WERI-Rb-1 (cell line): ENCODE measurements at places on chromosomes 7 and 10.

- no peak for DNase-seq
These were observed 20.5 kb downstream of the NOM1 start for GRCh38 chr7:156969972-156970420.

DNA sequence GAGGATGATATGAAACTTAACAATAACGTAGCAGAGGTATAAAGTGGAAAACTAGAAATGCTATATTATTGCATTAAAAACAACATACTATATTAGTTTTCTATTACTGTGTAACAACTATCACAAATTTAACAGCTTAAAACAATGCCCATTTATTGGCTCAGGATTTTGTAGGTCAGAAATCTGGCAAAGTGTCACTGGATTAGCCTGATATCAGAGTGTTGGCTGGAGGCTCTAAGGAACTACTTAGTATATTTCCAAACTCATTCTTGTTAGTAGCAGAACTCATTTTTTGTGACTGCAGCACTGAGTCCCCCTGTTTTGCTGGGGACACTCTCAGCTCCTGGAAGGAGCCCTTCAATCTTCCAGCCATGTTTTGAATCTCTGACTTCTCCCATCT is 306.8 kb downstream of the ETV1 start:
- no peak for DNase-seq

GRCh38 chr10:69839696-69840345 is 38.1 kb downstream of the COL13A1 start:
- peak; percentile 38 for DNase-seq

GRCh38 chr10:74061104-74061503 is 63.2 kb downstream of the VCL start:
- DNase-seq = no peak

DNA sequence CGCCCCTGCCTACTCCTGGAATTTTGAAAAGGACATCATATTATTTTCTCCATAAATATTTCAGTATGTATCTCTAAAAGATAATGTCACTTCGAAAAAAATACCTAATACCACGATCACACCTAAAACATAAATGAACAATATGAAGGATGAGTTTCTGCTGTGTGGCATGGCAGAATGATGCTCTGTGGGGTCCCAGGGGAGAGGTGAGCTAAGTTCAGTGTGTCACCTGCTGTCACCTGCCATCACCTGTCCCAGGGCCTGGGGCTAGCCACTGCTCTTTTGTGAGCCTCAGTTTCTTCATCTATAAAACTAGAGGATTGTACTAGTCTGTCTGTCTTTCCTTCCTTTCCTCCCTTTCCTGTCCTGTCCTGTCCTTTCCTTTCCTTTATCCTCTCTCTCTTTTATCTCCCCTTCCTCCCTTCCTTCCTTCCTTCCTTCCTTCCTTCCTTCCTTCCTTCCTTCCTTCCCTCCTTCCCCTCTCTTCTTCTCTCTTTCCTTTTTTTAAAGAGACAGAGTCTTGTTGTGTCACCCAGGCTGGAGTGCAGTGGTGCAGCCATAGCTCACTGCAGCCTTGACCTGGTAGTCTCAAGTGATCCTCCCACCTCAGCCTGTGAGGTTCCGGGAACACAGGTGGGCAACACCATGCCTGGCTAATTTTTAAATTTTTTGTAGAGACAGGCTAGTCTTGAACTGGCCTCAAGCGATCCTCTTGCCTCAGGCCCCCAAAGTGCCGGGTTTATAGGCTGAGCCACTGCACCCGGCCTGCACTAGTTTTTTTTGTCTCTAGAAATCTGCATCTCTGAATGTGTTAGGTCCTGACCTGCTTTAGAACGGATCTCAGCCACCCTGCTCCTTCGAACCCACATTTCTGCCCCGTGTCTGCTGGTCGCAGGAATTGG is 43.1 kb downstream of the CUX1 start:
- DNase-seq = no peak

DNA sequence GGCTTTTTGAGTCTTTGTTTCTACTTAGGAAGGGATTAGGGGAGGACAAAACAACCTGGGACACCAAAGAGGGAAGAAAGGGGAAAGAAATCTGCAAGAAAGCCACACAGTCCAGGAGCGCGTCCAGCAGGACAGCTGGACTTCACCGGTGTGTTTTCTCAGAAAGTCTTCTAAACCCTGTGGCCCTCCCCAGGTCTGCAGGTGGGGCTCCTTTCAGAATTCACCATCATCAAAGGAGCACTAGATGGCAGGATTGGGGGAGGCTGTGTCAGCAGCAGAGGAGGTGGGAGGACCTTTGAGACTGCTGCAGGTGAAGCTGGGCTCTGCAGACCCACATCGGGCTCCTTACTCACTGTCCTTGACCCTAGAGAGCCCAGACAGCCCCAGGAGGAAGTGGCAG is 13.9 kb upstream of the DRGX start:
- DNase-seq = no peak

DNA sequence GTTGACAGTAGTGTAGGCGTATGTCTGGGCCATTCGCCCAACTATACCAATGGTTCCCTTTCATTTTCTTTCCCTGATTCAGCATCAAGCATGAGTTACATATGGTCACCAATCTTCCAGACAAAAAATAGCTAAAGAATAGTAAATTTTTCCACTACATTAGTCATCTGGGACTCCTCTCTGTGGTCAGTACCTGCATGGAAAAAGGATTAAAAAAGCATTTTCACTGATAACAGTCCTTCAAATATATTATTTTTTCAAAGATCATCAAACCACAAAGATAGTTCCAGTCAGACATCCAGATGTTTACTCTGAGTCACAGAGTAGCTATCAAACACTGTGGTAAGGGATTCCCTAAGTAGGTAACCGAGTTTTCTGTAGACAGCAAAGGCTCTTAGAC is 302.6 kb upstream of the SEMA3D start:
- no peak for DNase-seq

DNA sequence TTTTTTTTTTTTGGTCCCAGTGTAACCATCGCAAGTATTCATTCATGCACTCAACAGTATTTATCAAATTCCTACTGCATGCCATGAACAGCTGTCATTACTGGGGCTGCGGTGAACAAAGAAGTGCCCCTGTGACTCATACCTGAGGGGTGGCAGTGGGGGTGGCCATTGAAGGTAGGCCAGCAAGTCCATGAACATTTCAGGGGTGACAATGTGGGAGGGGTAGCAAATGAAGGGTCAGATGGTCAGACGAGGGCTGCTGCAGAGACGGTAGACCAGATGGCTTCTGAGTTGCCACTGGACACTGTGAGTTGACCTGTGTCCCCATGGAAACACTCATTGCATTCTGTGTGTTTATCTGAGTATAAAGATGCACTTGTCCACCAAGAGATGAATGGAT is 92.5 kb upstream of the PITRM1 start:
- DNase-seq = no peak

- DNase-seq = no peak
These were observed 4.7 kb upstream of the PAX2 start for GRCh38 chr10:100740476-100741377.

- DNase-seq = no peak
These were observed 35.0 kb downstream of the NEURL1 start for GRCh38 chr10:103528549-103528948.
